ENCODE measurements at places on chromosomes 13 and 19.

- no peak for DNase-seq
These were observed 251.5 kb downstream of the ABCC4 start for GRCh38 chr13:95049772-95050171.

DNA sequence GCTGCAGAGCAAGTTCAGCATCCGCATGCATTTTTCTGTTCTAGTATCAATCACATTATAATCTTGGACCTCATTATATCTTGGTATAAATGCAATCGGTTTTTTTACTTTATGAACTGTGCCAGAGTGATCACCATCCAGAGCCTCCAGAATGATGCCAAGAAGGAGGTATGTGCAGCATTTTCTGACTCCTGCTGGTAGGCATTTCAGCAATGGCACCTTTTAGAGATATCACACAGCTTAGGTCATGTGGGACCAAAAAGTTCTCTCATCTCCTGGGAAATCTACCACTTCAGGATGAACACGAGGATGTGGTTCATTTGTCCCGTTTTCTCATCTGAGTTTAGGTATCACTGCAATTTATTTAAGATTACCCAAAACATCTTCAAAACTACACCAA is 220.4 kb downstream of the VWA8 start:
- no peak for DNase-seq

DNA sequence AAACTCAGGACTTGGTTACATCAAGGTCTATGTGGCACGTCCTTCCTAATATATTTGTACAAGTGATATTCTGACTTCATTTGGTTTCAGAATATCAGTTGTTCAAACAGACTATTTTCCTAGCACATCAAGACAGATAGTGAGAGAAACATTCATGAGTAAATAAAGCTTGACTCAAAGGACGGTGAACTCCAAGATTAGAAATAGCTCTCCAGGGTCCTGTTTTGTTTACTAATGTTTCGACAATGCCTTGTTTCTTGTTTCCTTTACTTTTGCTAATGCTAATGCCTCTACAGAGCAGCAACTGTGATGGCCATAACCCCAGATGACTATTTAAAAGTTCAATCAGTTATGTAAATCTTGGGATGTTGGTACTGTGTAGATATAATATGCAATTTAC is 313.9 kb downstream of the KLF12 start:
- no peak for DNase-seq

DNA sequence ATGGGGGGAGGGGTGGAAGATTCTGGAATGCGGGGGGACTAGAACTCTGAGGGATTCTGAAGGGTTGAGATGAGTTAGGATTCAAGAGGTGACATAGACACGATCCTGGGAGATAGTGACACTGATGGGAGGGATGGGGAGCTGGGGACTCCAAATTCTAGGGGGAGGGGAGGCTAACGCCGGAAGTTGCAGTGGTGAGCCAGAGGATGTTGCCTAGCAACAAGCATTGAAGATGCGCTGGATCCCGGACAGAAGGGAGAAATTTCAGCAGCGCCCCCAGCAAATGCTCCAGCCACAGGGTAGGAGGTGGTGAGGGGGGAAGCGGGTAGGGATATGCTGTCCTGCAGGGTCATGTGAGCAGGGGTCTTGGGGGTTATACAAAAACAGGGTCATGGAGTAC is 6.9 kb upstream of the LTBP4 start:
- DNase-seq = no peak

- no peak for DNase-seq
These were observed 2.8 kb downstream of the SWSAP1 start for GRCh38 chr19:11377237-11377636.

DNA sequence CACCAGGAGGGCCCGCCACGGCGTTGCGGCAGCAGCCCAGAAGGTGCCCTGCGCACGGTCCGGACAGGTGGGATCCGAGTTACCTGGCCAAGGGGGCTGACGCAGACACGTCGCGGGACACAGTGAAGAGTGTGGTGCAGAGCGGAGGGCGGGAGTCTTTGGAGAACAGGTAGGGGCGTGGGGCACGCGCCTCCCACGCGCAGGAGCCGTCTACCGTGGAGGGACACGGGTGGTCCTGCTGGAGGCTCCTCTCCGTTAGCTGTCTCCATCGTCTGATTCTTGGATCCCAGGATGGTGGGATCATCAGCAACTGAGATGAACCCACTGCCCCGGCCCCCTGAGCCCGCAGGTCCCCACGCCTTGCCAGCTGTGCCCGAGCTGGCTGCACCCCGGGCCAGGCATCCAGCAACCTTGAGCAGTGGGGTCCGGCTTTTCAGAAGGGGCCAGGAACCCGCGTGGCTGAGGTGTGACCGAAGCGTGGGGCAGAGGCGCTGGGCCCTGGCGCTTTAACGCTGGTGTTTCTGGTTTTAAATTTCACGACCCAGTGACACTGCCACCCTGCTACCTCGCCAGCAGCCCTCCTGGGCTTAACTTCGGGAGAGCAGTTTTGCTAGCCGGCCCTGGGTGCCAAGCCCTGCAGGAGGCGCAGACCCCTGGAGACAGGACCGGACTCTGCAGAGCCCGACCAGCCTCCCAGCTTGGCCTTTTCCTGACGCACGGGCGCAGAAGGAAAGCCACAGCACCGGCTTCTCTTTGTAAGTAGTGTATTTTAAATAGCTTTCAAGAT is 7.3 kb downstream of the FGF22 start:
- no peak for DNase-seq

- DNase-seq = no peak
These were observed 18.5 kb downstream of the ZNF101 start for GRCh38 chr19:19687090-19687489.

DNA sequence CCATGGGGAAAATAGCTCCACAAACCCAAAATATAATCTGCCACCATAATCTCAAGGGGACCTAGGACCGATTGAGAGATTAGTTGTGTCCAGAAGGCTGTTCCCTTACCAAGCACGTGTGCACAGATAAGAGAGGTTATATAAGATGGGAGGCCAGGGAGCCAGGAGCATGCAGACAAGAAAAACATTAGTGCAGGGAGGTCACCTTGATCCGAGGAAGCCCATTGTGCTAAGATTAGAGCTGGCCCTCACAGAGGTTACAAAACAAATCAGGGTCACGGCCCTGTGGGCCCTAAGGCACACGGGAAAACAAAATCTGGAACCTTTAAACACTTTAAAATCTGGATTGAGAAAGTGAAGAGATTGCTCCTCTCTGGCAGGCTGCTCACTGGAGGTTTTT is 37.7 kb downstream of the RGCC start:
- DNase-seq = no peak

DNA sequence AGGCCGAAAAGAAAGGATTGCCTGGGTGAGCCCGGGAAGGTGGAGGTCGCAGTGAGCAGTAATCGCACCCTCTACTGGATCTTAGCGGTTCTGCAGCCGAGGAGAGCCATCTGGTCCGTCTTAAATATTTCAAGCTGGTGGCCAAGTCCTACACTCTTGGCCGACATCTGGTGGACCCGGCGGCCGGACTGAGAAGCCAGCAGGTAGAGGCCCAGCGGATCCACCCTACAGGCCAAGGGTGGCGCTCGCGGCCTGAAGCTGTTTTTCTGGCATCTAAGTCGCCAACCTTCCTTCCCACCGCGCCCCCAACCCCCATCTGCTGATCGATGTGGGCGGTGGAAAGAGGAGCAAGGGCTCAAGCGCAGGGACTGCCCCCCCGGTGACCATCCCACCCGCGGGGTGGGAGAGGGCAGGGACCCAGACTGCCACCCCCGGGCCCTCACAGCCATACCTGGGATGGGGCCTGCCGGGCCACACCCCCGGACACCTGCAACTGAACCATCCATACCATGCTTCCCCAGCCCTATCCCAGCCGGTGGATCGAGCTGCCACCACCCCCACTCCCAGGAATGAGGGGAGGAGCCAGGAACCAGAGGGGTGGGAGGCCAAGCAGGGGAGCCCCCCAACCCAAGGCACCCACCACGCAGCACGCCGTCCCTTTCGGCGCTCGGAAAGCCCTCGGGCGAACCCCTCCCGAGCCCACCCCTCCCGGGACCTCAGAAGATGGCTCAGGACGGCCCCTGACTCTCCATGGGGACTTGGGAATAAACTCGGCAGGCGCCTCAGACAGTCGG is 46.3 kb upstream of the ZNF730 start:
- DNase-seq = no peak

- DNase-seq = no peak
These were observed 3.8 kb downstream of the ERFL start for GRCh38 chr19:41924151-41925145.

- no peak for DNase-seq
These were observed 3.7 kb upstream of the MKNK2 start for GRCh38 chr19:2054763-2055162.

GRCh38 chr13:83449668-83450395 is 432.4 kb downstream of the SLITRK1 start:
- DNase-seq = no peak

- no peak for DNase-seq
These were observed 9.2 kb downstream of the MIDN start for GRCh38 chr19:1257475-1258162.

DNA sequence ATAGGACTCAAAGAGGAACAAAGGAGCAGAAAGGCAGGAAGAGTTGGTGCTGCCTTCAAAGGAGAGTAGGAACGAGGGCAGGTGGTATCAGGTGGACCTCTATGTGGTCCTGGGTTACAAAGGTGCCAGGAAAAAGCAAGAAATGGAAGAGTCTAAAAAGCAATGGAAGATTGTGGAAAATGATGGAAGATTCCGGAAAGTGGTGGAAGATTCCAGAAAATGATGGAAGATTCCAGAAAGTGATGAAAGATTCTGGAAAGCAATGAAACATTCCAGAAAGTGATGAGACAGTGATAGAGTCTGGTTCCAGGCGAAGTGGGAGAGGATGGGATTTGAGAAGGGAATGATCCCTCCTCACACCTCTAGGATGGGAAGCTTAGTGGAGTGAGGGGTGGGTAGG is 55.3 kb downstream of the ZNF557 start:
- DNase-seq = no peak
